ENCODE measurements at places on chromosomes 1 and 21.

- DNase-seq = peak; percentile 1
These were observed 18.8 kb upstream of the MAP1LC3C start for GRCh38 chr1:242017580-242018233.

DNA sequence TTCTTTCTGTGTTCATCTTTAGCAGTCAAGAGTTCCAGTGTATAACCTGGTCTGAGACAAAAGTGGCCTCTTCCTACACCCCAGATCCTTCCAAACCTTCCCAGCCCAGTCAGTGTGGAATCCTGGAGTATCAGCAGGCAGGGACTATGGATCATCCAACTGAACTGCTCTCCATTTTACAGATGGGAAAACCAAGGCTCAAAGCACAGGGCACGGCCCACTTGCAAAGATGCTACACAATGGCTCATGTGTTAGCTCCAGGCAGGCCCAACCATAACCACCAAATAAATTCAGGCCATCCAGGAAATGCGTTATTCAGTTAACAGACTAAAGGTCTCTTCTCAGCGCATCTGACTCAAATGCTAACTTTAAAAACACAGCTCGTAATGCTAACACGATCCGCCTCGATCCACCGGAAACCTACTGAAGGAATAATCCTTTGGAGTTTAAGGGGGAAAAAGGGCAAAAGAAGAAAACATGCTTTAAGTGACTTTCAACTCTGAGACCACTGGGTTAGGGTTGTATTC is 7.1 kb downstream of the GLIS1 start:
- no peak for DNase-seq

DNA sequence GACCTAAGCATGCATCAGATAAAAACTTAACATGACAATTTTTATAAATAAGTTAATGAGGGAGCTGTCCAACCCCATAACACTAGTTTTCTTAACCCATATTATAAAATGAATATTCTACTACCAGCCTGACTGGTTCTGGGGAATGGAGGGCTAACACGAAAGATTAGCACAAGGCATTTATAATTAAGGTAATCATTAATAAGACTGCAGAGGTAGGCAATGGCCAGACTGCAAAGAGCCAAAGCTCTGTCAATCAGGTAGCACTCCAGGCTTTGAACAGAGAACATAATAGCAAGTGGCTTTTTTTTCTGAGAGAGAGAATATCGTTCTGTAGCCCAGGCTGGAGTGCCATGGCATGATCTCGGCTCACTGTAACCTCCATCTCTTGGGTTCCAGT is 20.6 kb upstream of the TMEM35B start:
- no peak for DNase-seq

- no peak for DNase-seq
These were observed 39.3 kb downstream of the PDE9A start for GRCh38 chr21:42692688-42693087.

- peak; percentile 16 for DNase-seq
These were observed 26.3 kb upstream of the BCAR3 start for GRCh38 chr1:93707956-93708355.

GRCh38 chr1:227541796-227542152 is 21.6 kb upstream of the ZNF678 start:
- DNase-seq = no peak

DNA sequence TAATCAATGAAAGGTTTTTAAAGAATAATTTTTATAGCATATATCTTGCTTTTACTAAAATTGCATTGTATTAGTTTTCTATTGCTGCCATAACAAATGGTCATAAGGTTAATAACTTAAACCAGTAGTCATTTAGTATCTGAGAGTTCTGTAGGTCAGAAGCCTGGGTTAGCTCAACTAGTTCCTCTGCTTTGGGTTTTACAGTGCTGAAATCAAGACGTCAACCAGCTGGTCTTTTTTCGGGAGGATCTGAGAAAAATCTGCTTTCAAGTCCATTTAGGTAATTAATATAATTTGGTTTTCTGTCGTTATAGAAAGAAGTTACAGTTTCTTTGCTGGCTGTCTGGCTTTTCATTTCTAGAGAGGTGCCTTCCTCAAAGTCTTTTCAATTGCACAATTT is 577.7 kb downstream of the MRPL39 start:
- no peak for DNase-seq

DNA sequence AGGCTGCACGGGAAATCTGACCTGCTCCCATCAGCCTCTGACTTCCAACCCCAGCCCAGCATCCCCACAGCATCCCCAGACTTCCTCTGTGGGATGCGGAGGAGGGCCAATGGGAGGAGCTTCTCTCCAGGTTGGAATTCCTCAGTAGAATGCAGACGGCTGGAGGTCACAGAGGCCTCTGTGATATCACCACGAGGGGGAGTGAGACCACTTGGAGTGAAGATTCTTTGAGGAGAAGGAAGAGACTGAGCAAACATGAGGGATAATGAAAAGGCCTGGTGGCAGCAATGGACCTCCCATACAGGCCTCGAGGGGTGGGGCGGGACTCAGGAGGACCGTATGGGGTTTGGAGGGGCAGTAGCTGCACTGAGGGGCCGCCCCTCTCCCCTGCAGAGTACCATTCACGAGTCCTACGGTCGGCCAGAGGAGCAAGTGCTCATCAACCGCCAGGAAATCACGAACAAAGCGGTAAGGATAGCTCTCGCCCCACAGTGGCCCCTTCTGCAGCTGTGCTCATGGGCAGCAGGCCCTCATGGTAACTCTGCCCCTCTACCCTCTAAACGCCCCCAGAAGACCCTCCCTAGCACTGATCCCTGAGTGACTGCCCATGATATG is at the start of gene CATSPER4:
Gene CATSPER4, plus strand, starts transcription at position 230 of the 615 bp plus-strand sequence. Its CDS starts 26 bp downstream, at position 256.
- no peak for DNase-seq

GRCh38 chr1:10839188-10839770 is 42.8 kb upstream of the CASZ1 start:
- no peak for DNase-seq

DNA sequence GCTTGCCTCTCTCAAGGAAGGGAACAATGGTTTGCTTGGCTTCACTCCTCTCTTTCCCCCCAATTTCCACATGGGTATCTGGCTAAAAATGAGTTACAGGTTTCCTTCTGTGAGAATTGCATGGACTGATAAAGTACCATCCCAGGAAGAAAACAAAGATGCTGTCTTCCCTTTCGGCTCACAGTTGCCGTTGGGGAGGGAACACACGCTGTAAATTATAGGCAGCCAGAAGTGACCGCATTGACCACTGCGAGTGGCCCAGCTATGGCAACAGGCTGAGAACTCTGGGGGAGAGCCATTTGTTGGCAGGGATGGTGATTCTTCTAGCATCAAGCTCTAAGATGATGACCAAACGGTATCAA is 2.9 kb downstream of the RUNX1 start:
- no peak for DNase-seq

- DNase-seq = no peak
These were observed 790.4 kb downstream of the PLA2G4A start for GRCh38 chr1:187619175-187619574.

- DNase-seq = no peak
These were observed 25.0 kb upstream of the CD1D start for GRCh38 chr1:158155673-158156072.

- DNase-seq = no peak
These were observed 56.1 kb upstream of the BCL10 start for GRCh38 chr1:85332575-85332974.

- DNase-seq = no peak
These were observed 39.2 kb downstream of the CD2 start for GRCh38 chr1:116793357-116793935.

DNA sequence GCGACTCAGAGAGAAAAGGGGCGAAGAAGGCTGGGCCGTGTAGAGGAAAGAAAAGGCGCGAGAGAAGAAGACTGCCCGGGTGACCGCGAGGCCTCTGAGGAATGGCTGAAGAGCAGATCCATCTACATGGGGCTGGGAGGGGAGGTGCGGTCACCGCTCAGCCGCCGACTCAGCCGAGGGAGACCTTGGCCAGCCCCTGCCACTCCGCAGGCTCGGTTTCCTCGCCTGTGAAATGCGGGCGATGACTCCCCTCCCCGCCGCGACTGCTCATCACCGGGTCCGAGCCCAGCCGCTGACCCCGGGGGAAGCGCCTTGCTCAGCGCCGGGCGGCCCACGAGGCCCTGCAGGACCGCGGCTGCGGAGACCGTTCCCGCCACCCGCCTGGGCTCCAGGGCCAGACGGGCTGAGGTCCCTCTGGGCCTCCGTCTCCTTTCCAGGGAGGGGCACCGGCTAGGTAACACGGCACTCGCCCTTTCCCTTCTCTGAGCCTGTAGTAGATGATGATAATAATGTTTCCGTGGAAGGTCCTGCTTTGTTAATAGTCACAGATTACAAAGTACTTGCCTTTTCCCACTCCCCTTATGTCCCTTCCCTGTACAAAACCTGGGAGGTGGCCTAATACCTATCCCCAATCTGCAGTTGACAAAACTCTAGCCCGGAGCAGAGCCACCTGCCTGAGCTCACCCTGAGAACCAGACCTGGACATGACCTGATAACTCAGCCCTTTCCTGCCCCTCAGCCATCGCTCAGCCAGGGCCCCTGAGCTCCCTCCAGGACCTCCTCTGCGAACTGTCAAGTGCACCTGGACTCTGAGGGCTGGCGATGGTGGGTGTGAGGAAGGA is 1.6 kb upstream of the BSND start:
- DNase-seq = no peak

DNA sequence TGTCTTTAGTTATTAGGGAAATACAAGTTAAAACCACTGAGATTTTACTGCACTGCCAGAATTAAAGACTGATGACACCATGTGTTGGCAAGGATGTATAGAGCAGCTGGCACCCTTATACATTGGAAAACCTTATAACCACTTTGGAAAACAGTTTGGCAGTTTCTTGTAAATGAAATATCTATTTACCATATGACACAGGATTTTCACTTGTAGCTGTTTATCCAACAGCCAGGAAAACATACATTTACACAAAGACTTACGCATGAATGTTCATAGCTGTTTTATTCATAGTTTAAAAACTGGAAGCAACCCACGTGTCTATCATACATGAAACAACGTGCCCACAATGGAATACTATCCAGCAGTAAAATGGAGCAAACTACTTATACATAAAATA is 45.3 kb downstream of the PRRC2C start:
- DNase-seq = no peak

- DNase-seq = no peak
These were observed 19.1 kb downstream of the OLFML3 start for GRCh38 chr1:113998361-113998760.

GRCh38 chr1:181504399-181504842 is 21.1 kb downstream of the CACNA1E start:
- no peak for DNase-seq

GRCh38 chr1:92851729-92852128 is 19.9 kb downstream of the RPL5 start:
- no peak for DNase-seq

- DNase-seq = no peak
These were observed 21.0 kb downstream of the HMGN2 start for GRCh38 chr1:26493267-26493666.

DNA sequence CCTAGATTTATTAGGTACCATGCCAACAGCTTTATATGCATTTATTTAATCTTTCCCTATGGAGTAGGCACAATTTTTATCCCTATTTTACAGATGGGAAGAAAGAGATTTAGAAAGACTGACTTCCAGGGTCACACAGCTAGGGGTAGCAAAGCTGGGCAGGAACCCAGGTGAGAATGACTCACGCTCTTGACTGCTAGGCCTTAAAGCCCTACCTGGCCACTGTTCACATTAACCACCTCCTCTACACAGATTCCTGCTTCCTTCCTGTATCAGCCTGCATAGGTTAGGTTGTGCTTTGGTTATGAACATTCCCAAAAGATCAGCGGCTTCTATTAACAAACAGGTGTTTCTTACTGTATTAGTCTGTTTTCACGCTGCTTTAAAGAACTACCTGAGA is 53.2 kb downstream of the DNAJC6 start:
- DNase-seq = no peak

DNA sequence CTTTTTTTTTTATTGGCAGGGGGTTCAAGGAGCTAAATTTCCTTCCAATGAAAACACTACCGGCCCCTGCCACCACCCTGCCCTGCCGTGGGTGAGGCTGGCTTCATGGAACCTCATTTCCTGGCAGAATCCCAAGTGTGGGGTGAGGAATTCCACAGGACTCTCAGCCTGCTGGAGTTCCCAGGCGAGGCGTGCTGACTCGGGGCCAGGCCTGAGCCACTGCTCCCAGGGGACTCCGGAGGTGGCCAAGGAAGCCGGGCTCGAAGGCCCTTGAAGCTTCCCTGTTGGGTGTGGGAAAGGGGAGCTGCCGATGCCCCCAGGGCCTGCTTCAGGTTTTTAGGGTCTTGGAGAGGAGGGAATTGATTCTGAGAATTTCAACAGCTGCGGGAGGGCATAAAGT is 95.3 kb upstream of the ACTRT2 start:
- no peak for DNase-seq

- no peak for DNase-seq
These were observed 124.9 kb downstream of the CAPN8 start for GRCh38 chr1:223540485-223541106.

GRCh38 chr1:44314452-44314851 is 40.6 kb downstream of the ERI3 start:
- no peak for DNase-seq

- no peak for DNase-seq
These were observed 152.0 kb downstream of the COQ8A start for GRCh38 chr1:227092069-227092468.

DNA sequence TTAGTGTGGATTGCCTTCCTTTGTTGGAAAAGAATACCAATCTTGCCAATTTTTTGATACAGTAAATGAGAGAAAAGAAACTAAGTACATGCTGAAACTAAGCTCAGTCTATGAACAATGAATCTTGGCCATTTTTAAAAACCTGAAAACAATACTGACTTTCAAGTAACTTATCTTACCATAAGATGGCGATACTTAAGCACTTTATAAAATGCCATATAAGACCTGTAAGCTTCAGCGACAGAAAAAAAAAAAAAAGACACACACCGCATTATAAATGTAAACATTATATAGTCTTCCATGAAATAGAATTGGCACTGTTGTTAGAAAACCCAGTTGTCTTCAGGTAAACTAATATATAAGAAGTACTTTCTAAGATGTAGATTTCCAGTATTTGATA is 3.0 kb downstream of the OLFM3 start:
- DNase-seq = no peak

DNA sequence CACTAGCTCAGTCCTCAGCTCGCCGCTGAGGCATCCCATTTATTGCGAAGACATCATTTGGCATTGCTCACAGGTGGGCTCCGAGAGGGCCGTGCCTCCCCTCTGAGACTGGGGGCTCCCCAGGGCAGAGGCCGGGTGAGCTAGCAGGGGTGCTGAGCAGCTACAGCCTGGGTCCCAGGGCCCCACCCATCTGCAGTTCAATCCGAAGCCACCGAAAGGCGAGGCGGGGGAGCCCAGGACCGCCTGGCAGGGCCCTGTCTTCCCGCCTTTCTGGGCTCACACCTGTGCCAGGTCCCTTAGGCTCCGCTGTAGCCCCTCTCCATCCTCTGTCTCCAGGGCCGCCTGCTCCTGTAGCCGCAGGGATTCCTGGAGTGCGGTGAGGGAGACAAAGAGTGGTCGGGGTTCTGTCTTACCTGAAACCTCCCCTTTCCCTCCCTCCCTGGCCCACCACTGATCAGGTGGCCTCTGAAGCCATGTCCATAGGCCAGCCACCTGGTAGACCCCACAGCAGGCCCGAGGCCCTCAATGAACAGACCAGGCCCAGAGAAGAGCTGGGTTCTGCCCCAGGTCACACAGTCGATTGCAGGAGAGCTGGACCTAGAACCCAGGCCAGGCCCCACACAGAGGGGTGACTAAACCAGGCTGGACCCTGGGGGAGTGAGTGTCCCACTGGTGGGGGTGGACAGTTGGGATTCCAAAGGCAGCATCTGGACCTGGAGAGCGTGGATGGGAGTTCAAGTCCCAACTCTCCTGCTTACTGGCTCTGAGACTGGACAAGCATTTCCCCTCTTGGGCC is 18.1 kb upstream of the NBPF1 start:
- DNase-seq = no peak

- DNase-seq = no peak
These were observed 200.9 kb downstream of the PLPP3 start for GRCh38 chr1:56378341-56379070.
